ENCODE measurements at places on chromosomes 16 and 17.

- no peak for DNase-seq
Observed at GRCh38 chr16:12028288-12028619, 51.7 kb downstream of the SNX29 start.

GRCh38 chr16:60432472-60432871 is 1603.8 kb downstream of the CDH8 start:
- DNase-seq: no peak

GRCh38 chr16:71421911-71422310 is 19.9 kb downstream of the TLE7 start:
- DNase-seq: peak; percentile 43

DNA sequence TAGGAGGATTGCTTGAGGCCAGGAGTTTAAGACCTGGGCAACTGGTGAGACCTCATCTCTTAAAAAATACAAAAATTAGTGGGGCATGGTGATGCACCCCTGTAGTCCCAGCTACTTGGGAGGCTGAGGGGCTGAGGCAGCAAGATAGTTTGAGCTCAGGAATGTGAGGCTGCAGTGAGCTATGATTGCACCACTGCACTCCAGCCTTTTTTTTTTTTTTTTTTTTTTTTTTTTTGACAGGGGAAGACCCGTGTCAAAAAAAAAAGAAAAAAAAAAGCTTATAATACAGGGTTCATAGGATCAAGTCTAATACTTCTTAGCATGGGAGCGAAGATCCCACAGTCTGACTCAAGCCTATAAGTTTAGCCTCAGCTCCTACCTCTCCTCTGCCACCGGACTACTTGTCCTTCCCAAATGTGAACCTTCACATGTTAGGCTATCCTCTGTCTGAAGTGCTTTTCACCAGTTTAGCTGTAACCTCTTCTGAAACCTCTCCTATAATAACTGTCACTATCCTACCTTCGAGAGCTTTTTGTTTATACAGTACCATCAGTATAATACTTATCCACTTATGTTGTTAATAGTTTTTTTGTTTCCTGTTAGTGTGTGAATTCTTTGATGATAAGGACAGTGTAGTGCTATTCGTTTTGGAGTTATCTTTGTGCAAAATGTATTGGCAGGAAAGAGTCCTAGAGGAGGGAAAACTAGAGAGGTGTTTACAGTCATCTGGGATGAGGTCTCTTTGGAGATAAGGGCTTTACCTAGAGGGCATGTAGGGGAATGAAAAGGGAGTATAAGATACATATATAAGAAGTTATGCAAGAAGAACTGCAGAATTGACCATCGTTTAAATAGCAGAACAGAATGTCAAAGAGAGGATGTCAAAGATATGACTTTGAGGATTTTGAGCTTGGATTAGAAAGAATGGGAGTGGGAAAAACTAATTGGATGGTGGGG is 15.5 kb downstream of the CPD start:
- no peak for DNase-seq

GRCh38 chr17:12789075-12789480 is 220 bp upstream of the ARHGAP44 start:
- no peak for DNase-seq
